ENCODE measurements at places on chromosomes 7 and 10.

GRCh38 chr10:73809061-73809818 lies 2.2 kb downstream of the NDST2 start:
- DNase-seq: no peak

- no peak for DNase-seq
Measured at GRCh38 chr7:18614841-18615240, 119.3 kb downstream of the HDAC9 start.

DNA sequence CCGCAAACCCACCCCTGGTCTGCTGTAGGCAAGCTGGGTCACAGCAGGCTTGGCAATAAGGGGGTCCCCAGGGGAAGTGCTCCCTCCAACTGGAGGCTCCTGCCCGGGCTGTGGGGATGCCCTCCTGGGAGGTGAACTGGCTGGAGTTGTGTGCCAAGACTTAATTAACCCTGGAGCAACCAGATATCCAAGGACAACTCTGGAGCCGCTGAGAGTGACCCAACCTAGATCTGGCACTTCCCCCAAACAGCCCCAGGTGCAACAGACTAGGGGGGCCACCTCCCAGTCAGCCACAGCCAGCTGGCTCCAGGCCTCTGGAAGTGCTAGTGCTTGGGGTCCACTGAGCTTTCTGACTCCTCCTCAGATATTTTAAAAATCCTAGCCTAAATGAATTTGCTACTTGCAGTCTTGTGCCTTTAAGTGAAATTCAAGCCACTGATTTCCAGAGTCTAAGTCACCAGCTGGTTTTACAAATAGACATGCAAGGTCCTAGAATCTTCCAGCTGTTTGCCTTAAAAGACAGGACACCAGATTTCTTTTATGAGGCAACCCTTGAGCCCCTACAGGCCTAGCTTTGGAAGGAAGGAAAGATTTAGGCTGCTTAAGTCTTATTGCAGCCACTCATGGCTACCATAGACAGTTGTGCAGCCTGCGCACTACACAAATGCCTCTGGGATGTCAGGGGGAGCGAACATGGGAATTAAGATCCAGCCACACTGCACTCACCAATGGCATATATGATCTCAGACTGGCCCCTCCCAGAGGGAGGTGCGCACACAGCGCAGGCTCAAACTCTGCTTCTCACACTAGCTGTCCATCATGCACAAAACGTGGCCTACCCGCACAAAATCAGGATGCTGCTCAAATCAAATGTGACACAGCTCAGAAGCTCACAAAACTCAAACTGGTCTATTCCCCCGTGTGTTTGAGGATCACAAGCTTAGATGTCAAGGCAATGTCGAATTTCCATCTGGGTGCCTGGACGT lies 42.6 kb upstream of the MYL10 start:
- no peak for DNase-seq

DNA sequence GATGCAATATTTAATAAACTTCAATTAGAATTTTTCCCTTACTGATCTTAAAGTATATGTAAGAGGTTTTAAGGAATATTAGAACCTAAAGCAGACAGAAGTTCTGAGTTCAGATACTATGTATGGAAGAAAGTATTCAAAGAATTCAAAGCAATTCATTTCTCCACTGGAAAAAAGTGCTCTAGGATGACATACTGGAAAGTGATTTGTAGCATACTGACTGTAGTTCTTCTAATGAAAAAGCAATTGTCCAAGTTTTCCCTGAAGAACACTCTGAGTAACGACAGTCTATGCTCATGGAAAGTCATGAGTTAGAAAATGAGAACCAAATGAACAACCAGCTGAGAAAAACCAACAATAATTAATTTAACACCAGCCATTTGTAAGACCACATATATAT lies 180.8 kb upstream of the SLC26A5 start:
- no peak for DNase-seq

DNA sequence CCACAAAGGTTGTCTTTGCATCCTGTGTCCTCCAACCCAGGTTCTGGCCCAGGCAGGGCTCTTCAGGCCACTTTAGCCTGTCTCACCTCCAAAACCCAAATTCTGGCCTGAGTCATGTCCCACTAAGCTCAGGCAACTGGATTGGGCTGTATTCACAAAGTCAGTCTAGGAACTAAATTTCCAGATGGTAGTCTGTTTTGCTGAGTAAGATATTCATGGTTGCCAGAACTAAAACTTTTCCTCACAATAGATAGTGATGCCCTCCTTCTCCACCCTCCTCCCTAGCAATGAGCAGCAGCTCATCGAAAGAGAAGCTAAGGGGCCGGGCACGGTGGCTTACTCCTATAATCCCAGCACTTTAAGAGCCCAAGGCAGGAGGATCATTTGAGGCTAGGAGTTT lies 2.9 kb upstream of the ZNF713 start:
- DNase-seq: no peak

GRCh38 chr7:22256541-22257096 lies 100.3 kb downstream of the RAPGEF5 start:
- DNase-seq: no peak

- DNase-seq: no peak
Measured at GRCh38 chr10:126247446-126247975, 140.8 kb downstream of the ADAM12 start.

- no peak for DNase-seq
Measured at GRCh38 chr10:15348579-15348978, 22.5 kb downstream of the FAM171A1 start.

DNA sequence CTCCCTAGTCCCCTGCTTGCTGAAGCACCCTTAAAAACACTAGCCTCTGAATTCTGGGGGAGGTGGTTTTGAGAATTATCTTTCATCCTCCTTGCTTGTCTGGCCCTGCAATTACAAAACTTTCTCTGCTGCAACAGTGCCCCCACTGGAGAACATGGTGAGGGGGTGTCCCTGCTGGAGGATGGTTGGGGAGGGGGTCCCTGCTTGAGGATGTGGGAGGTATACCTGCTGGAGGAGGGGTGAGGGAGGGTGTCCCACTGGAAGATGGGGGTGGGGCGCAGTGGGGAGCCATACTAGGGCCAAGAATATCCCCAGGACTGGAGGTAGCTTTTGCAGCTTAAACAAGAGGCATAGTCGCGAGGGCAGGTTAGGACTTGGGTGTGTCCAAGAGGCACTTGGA lies 3.2 kb upstream of the POLM start:
- DNase-seq: no peak

DNA sequence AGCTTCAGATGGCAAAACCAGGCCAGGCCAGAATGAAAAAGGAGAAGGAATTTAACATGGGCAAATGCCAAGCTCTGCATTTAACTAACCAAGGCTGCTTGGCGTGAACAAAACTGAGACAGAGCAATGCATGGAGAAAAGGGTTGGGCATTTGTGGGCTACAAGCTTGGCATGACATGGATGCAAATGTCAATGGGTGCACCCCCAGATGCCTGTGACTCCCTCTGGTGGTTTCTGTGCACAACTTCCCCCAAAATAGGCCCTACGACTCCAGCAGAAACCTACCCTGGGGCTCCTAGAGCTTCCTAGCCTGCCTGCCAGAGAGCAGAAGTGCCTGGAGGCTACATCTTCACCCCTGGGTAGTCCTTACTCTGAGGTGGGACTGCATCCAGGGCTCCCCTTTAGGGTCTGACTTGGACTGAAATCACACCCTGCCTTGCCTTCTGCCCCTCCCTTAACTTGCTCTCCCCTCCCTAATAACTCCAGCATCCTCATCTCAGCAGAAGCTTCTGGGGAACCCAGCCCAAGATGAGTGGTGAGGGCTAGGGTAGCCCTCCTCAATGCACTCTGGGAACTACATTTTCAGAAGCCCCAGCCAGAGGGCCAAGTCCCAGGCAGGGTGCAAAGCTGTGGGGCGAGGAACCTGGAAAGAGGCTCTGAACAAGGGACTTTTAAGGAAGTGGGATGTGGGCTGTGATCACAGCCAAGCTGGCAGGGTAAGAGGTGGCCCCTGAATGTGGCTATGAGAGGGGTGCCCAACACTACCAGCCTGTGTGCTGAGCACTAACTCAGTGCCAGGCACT lies 11.3 kb downstream of the GPRIN2 start:
- DNase-seq: no peak

- DNase-seq: no peak
Measured at GRCh38 chr7:8221101-8221495, 40.9 kb downstream of the ICA1 start.

DNA sequence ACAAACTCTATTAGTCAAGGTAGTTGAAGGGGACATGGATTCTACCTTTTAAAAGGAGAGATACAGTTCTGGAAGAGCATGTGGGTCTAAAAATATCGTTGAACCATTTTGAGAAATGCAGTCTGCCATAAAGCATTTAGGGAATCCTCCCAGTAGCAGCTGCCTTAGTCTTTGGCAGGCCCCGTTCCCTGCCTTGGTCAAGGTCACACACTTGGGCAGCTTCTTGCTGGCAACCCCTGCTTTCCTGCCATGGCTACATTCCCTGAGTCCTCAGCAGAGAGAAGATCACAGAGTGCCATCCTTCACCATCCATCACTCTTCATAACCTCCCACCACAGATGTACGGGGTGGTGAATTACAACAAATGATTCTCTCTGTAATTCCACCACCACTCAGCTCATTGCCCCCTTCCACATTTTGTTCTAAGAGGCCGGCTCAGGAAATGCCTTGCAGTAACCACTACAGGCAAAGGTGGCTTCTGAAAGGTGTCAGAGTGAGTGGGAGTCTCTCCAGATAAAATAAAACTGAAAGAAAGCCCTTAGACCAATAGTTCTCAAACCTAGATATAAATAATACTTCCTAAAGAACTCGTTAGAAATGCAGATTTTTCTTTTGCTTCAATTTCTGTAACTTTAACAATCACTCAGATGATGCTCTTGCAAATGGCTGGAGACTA lies 121.4 kb upstream of the STK17A start:
- DNase-seq: no peak

DNA sequence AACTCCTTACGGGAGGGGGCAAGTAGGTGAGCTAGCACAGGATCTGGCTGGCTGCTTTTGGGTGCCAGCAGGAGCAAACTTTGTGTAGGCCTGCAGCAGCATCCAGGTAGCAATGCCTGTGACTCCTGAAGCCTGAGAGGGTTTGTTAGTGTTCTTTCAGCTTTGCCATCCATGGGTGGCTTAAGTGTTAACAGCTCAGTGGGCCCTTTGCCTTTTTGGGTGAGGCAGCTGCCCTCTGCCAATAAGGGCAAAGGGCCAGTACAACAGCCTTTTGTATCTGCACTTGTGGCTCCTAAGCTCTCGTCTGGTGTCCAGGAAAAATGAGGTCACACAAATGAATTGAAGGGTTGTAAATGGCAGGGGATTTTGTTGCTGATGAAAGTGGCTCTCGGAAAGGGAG lies 359.0 kb upstream of the CHRM2 start:
- DNase-seq: no peak

DNA sequence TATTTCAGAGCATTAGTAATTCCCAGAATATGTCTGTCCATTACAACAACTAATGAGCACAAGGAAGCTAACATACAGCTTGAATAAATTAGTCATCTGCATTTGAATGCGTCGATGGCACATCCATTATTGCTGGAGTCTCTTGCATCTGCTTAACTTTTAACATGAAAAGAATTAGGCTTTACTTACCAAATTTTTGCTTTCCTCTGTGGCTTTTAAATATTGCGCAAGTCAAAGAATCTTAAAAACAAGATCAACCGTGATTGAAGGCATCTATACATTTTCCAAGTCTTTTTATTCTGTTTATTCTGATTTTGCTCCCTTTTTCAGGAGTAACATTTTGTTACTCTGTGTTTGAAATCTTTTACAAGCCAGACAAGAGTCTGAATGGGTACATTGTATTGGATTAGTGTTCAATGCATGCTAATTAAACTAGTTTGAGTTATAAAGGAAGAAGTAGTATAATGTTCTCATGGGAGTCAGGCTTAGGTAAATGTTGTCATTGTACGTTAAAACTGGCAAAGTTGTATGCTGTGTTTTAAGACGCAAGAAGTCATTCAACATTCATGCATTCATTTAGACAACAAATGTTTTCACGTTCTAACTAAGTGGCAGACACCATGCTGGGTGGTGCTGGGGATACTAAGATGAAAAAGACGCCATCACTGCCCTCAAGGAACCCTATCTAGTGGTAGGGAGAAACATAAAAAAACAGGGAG lies 4.0 kb upstream of the CACNB2 start:
- DNase-seq: no peak

DNA sequence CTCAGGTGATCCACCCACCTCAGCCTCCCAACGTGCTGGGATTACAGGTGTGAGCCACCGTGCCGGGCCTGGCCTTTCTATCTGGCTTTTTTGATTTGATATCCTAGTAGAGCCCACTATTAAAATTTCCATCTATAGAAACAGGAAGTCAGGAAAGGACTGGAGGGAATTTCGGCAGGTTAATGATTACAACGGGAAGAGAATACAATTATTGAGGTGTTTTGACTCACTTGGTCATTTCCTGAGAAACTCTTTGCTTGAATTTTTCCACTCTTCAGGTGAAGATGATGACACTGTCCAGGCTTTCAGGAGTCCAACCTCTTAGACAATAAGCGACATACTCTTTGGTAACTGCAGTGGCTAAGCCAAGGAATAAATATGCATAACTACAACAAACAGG lies 1.1 kb upstream of the MKLN1 start:
- DNase-seq: no peak

DNA sequence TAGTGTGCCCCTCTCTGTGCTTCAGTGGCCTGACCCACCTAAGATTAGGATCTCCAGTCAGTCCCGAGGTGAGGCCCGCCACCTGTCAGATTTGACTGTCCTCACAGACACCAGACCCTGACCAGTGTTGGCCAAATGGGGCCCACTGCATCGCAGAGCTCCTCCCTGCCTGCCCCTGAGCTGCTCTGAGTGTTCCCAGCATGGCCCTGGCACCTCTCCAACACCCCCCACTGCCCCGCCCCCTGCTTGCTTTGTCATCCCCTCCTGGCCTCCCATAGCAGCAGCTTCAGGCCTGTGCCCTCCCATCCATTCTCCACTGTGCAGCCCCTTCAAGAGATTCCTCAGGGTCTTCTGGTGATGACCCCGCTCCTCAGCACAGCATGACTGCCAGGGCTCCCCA lies 67.6 kb downstream of the C10orf120 start:
- no peak for DNase-seq

DNA sequence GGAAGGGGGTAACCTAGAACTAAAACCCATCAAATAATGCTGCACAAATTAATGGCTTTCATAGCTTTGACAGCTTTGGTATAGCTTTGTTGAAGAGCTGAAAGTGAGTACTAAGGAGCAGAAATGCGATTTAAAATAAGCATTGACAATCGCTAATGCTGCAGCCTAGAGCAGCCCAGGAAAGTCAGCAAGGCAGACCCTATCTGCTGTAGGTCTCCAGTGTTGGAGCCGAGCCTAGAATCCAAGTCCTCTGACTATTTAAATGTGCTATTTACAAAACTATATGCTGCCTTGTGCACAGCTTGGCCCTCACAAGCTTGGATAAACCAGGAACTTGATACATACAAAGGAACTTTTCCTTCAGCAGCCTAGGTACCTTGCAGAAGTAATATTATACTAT lies 64.9 kb upstream of the ASAH2 start:
- DNase-seq: no peak

- no peak for DNase-seq
Measured at GRCh38 chr10:27188897-27189296, 33.7 kb downstream of the MASTL start.

GRCh38 chr10:28155726-28156125 lies 147.1 kb downstream of the MPP7 start:
- no peak for DNase-seq

- DNase-seq: no peak
Measured at GRCh38 chr10:7485244-7485556, 74.4 kb upstream of the SFMBT2 start.

Data from activated CD4-positive, alpha-beta T cell treated with anti-CD3 and anti-CD28 coated beads for 4 hours (primary cell).